ENCODE measurements at places on chromosomes 12 and 14.

DNA sequence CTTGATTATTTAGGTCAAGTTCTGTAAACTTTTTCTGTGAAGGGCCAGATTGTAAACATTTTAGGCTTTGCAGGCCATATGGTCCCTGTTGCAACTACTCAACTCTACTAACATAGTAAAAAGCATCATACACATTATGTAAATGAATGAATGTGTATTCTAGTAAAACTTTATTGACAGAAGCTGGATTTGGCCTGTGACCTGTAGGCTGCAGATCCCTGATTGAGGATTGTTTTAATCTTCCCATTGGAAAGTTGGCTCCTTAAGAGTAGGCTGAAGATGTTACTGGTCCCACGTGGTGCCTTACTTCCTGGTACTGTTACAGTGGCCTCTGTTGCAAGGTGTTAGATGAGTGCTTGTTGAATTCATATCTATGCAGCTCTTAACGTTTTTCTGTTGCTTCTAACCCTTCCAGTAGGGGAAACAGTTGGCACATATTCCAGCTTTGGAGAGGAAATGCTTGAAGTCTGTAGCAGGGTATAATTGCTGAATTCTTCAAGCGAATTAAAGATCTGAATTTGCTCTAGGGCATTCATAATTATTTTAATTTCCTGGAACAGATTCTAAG lies 133.6 kb upstream of the DNM1L start:
- peak; percentile 25 for DNase-seq

GRCh38 chr14:61575551-61576150 lies 119.7 kb upstream of the HIF1A start:
- DNase-seq = no peak

- DNase-seq = no peak
Measured at GRCh38 chr12:54572881-54573280, 15.6 kb downstream of the PPP1R1A start.

DNA sequence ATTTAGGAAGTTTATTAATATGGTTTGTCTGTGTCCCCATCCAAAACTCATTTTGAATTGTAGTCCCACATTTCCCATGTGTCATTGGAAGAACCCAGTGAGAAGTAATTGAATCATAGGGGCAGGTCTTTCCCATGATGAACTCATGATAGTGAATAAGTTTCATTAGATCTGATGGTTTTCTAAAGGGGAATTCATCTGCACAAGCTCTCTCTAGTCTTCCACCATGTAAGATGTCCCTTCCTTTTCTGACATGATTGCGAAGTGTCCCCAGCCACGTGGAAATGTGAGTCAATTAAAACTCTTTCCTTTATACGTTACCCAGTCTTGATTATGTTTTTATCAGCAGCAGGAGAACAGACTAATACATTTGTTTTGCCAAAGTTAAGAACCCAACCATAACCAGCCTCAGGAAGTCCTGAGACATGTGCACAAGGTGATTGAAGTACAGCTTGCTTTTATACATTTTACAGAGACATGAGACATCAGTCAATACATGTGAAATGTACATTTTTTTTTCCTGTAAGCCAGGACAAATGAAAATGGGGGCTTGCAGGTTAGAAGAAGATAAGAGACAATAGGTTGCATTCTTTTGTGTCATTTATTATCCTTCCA lies 1136.7 kb downstream of the TMEM121 start:
- peak; percentile 24 for DNase-seq

GRCh38 chr12:79402606-79403005 lies 288.2 kb downstream of the PAWR start:
- no peak for DNase-seq

DNA sequence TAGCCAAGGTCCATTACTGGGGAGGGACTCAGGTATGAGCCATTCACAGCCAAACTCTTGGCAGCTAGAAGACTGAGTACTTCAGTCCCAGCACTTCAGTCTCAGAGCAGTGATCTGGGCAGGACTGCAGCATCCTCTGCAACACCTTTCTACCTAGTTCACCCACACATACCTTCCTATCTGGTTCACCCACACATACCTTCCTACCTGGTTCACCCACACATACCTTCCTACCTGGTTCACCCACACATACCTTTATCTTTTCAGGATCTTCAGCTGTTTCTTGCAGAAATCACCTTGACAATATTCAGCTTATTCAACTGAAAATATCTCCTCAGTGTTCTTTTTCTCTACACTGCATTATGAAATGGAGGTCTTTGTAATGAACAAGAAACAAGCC lies 101.3 kb downstream of the SRGAP1 start:
- no peak for DNase-seq

GRCh38 chr12:60263161-60263560 lies 667.3 kb downstream of the SLC16A7 start:
- DNase-seq = no peak

GRCh38 chr14:22606380-22606779 lies 8.3 kb downstream of the ABHD4 start:
- DNase-seq = no peak

GRCh38 chr12:5581616-5582015 lies 149.7 kb downstream of the NTF3 start:
- no peak for DNase-seq

DNA sequence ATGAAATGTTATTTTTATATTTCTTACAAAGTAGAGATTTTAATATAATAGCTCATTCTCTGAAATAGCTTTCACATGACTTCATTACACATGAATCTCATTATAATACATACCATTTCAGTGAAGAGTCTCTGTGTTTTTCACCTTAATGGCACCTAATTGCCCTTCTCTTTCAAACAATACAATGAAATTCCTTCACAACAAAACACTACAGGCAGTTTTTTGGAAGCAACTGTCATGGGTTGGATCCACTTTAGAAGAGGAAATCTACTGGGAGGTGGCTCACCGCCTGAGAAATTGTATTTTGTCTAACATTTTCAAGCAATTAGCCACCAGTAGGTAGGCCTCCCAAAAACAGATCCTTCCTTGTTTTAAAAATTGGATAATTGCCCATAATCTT lies 40.3 kb upstream of the RGS6 start:
- DNase-seq = no peak

- DNase-seq = peak; percentile 74
Measured at GRCh38 chr14:102568115-102568614, 24.3 kb upstream of the RCOR1 start.

DNA sequence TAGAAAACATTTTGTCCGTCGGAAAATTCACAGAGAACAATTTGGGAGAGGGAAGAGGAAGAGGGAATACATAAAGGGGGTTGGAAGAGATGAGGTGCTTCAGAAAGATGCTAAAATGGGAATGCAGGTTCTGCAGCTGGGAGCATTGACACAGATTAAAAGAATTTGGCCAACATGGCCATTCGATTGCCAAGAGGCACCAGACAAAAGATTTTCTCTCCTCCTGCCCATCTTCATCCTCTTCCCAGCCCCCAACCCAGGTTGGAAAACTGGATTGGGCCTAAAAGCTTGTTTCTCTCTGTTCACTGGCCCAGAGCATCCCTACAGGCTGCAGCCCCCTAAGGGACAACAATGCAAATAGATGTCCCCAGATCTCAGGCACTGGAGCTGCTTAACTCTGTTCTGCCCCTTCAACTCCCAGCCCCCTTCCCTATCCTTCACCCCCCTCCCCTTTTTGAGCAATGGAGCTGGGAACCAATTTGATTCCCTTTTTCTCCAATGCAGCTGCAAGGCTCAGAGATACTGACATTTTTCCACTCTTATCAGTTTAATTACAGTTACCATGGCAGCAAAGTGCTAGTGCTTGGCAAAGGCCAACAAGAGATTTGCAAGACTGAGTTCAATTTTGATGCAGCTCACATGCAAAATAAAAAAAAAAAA lies 1.9 kb downstream of the LMO3 start:
- DNase-seq = peak; percentile 3

- DNase-seq = peak; percentile 44
Measured at GRCh38 chr12:52171950-52172512, 19.8 kb downstream of the KRT80 start.

- DNase-seq = no peak
Measured at GRCh38 chr14:101049942-101050341, 146.4 kb upstream of the RTL1 start.
